ENCODE measurements at places on chromosomes 5 and 9.

DNA sequence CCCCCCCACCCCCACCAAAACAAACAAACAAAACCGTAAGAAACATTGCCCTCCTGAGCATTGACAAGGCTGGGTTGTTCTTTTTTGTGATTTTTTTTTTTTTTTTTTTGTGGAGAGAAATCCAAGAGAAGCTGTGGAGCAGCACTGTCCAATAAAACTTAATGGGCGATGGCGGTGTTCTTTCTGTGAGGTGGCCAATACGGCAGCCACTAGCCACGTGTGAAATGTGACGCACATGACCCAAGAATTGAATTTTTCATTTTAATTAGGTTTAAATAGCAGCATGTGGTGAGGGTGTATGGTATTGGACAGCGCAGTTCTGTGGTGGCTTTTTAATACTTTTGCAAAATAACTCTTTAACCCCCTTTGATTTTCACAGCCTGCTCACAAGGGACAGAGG is 251.1 kb downstream of the PDZD2 start:
- H3K4me3 ChIP-seq, result no peak overlapping the region
- DNase-seq, result no peak
- no peak overlapping the region for H3K27ac ChIP-seq
- H3K27me3 ChIP-seq, result no peaks in the 10 kb centered on the region

DNA sequence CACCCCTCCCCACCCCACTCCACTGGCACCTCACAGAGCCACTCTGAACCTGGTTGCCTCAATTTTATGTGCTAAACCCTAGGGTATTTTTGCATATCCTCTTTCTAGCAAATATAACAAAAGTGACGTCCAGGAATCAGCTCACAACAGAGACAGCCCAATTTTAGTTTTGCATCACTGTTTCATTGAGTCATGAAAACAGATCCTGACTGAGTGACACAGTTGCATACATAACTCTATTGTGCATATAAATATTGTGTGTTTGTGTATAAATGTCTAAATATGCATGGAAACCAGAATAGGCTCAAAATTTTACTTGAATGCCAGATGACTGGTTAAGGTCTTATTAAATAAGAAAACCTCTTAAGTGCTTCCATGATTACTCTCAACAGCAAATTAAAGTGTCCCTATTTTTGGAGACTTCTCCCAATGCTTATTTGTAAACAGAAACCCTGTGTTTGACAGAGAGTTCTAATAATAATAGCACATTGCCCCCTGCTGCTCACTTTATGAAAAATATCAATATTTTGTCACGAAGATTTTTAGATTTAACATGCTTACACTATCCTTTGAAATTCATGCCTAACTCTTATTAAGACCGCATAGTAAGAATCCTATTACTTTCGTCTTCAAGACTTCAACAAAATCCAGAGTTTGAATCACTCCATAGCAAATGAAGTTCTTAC is 75.5 kb upstream of the PRRC1 start:
- peaks cover 19% of the 10 kb centered on the region for H3K4me1 ChIP-seq
- H3K36me3 ChIP-seq, result no peaks in the 10 kb centered on the region
- no peak overlapping the region for H3K27ac ChIP-seq
- H3K4me3 ChIP-seq, result no peak overlapping the region
- H3K27me3 ChIP-seq, result peaks cover 2% of the 10 kb centered on the region

GRCh38 chr9:127980060-127980705 is 606 bp downstream of the EEIG1 start:
- peak; percentile 73 for DNase-seq
- H3K4me1 ChIP-seq, result peaks cover 49% of the 10 kb centered on the region
- peak overlapping the region; percentile 97 for H3K27ac ChIP-seq

- no peak for DNase-seq
- H3K4me3 ChIP-seq, result no peak overlapping the region
- H3K4me1 ChIP-seq, result peaks cover 28% of the 10 kb centered on the region
- H3K27ac ChIP-seq, result peak overlapping the region; percentile 53
- no peaks in the 10 kb centered on the region for H3K27me3 ChIP-seq
Observed at GRCh38 chr9:19375538-19375937, 4.5 kb downstream of the RPS6 start.

GRCh38 chr9:128902351-128903078 is 18.3 kb upstream of the PHYHD1 start:
- H3K4me1 ChIP-seq, result no peaks in the 10 kb centered on the region
- H3K27me3 ChIP-seq, result no peaks in the 10 kb centered on the region
- peaks cover 6% of the 10 kb centered on the region for H3K36me3 ChIP-seq

DNA sequence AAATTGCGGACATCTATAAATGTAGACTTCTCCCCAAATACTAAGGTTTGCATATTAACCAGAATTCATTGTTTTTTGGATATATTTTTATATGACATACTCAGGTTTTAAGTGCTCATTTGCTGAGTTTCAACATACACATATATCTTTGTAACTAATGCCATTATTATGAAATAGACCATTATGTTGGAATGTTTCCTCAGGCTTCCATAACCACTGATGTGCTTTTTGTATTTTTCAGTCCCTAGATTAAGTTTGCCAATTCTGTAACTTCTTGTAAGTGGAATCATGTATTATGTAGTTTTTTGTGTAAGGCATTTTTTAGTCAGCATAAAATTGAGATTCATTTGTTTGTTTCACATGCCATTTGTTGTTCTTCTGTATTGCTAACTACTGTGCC is 32.1 kb downstream of the HSPA4 start:
- DNase-seq, result no peak
- H3K36me3 ChIP-seq, result peaks cover 52% of the 10 kb centered on the region
- H3K27me3 ChIP-seq, result no peaks in the 10 kb centered on the region
- H3K27ac ChIP-seq, result no peak overlapping the region

GRCh38 chr5:65880496-65881072 is 45.8 kb upstream of the ERBIN start:
- no peak overlapping the region for H3K4me3 ChIP-seq
- H3K27ac ChIP-seq, result no peak overlapping the region
- peaks cover 4% of the 10 kb centered on the region for H3K4me1 ChIP-seq
- peaks cover 4% of the 10 kb centered on the region for H3K27me3 ChIP-seq

GRCh38 chr9:136784997-136785361 is 6.2 kb upstream of the TMEM141 start:
- H3K4me1 ChIP-seq, result peaks cover 61% of the 10 kb centered on the region
- H3K4me3 ChIP-seq, result no peak overlapping the region
- no peak for DNase-seq

Measured in mesothelial cell of epicardium (in vitro differentiated cells).